ENCODE measurements at places on chromosomes 3 and 15.

DNA sequence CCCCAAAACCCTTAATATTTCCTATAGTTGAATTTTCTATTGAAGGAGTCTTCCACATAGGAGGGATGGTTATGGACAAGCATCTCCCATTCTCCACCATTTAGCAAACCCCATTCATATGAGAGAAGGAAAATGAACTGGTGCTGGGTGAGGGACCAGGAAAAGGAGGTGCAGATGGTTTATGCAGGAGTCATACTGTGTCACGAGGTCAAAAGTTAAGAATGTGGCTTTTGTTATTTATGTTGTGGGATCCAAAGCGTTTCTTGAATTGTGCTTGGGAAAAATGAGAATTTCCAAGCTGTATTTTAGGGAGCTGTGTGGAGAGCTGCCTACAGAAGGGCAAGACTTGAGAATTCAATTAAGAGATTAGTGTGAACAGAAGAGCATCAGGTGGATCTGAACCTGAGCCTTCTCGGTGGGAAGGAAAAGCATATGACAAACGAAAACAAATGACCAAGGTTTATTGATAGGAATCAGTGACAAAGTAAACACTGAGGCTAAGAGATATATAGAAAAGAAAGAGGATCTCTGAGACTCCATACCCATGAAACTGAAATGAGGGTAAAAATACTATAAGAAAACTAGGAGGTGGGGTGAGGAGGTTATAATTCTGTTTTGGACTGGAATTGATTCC, 473.3 kb upstream of the NR2F2 start:
- DNase-seq, result no peak

DNA sequence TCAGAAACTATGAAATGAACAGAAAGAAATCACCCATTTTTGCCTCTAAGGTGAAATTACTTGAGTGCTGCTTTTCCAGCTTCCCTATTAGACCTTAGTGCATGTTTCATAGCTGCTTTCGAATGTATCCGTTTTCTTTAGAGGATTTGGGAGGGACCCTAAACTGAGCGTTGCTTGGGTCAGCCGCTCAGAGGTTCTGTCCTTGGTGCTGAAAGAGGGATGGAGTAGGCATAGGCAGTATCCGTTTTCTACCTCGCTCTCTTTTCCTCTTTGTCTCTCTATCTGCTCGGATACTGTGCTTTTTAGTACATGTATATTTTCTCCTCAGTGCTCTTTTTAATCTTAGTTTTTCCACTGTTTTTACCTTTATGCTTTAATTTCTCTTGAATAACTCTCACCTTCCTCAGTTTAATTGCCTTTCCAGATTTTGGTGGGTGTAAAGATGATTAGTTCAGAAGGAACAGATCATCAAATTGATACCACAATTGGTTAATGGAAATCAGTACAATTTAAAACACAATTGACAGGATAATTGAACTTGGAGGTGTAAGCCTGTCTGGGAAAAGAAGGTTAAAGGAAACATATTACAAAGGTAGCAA, at the start of gene DRD3:
DRD3 (minus strand) TSS at position 283 of the 599 bp plus-strand sequence. CDS start 7,060 bp downstream, outside the sequence.
- DNase-seq, result no peak

DNA sequence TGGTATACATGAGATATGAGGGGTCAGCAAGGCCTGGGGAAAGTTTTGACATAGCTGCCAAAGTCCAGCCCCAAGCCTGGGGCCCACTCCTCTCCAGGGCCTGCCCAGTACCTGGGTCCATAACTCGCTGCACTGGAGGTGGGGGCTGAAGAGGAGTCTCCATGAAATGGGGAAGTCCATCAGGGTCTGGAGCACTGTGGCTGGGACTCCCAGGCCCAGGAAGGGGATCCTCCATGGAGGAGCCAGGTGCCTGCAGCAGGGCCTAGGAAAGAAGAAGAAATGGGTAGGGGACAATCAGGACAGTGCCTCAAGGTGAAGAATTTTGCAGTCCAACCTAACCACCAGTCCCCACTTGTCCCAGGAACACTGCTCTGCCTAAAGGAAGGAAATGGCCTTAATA, 8.2 kb downstream of the GORASP1 start:
- no peak for DNase-seq

DNA sequence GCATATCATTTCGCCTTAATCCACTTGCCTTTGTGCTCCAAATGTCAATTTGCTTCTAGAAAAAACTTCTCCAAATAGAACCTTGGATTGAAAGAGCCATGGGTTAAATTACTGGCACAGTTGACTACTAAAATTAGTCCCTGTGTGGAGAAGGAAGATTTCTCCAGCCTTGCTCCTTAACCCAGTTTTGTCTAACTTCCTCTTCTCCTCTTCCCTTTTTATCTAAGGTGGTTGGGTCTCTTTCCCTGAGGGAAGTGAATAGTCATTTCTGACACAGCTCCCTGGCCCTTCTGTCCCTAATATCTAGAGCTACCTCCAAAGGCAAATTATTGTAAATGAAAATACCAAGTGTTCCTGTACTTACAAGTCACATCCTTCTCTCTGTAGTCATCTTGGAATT, 527.9 kb upstream of the TBL1XR1 start:
- DNase-seq, result no peak

GRCh38 chr15:32979710-32980109, 214.8 kb downstream of the FMN1 start:
- DNase-seq, result no peak

DNA sequence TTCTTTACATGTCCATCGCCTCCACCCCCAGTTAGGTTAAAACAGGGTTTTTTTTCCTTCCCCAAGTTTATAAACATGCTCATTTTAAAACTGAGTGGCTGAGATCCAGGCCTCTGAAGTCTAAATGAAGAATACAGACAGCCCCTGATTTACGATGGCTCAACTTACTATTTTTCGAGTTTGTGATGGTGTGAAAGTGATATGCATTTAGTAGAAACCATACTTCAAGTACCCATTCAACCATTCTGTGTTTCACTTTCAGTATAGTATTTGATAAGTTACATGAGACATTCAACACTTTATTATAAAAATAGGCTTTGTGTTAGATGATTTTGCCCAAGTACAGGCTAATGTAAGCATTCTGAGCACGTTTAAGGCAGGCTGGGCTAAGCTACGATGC, 30.5 kb upstream of the GNB5 start:
- DNase-seq, result no peak

DNA sequence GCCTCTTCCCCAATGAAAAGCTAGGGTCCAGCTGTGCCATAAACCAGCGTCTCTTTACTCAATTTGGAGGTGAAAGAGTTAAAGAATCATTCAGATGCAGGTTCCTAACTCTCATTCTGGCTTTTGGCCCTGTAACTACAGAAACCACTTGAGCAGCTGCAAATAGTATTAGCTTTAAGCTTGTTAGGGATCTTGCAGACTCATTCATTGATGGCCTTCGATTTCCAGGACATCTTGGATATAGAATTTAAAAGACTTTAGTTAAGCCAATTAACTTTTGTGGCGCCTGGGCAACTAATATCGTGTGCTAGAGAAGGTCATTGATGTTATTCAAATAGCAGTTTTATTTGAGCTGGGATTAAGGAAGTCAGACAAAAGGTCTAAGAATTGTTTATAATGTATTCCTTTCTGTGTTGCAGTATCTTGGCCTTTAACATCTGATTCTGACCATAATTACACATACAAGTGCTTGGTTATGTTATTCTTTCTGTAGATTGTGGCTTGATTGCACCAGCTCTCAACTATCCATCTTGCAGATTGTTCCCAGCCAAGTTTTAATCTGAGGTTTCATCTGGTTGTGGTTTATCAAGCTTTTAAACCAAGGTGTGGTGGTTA, 185.3 kb downstream of the CACNA2D3 start:
- no peak for DNase-seq

- DNase-seq, result no peak
These were observed 150.5 kb upstream of the THBS1 start for GRCh38 chr15:39430389-39430788.

- DNase-seq, result no peak
These were observed 71.1 kb upstream of the IMPG2 start for GRCh38 chr3:101391413-101391950.

GRCh38 chr3:138439646-138440045, 5.2 kb downstream of the ESYT3 start:
- DNase-seq, result no peak

DNA sequence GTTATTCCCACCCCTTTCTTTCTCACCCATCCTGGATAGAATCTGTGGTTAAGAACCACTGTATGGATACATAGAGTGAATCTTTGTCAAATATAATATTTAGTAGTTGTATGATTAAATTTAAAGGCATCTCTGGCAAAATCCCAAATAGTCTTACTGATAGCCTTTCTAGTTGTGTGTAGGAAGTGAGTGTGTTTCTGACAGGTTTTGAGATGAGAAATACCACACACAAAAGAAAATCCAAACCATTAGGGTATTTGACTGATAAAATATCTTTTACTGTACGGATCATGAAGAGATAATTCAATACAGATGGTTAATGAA, 44.7 kb upstream of the PLCL2 start:
- no peak for DNase-seq

DNA sequence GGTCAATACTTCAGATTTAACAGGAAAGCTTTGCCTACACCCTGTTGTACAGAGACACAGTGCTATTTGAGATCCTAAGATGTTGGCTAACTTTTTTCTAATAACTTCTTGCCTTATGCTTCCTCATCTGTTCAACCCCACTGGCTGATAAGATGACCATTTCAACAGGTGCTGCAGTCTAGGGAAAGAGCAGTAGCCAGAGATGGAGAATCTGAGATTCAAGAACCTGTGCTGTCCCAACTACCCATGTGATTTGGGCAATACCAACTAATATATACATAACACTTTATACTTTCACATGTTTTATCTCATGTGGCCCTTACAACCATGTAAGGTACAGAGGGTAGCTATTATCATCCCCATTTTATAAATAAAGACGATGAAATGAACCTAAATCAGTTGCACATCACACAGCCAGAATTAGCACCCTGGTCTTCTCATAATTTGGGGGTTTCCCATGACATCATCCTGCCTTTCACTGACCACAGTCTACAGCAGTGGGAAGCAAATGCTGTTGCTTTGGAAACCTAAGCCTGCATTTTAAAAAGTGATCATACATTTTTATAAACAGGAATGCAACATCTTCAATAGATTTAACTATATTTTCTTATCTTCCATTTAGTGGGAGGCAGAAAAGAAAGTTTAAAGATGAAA, 9.7 kb downstream of the TTC23 start:
- no peak for DNase-seq

DNA sequence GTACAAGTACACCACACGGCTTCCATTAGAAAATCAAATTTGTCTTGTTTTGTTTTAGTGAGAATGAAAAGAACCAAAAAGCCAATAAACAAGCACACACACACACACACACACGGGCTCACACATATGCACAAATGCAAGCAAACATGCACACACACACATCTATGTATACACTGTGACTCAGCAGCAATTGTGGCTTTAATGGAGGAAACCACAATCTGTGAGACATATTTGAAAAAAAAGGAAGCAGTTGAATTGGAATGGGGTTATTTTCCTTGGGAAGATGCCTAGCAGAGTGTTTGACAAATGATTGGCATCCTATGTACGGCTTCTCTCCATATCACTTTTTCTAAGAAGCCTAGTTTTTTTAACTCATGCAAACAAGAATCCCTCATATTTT, 201.1 kb upstream of the ARRDC4 start:
- no peak for DNase-seq

GRCh38 chr15:49830391-49830790, 209.5 kb downstream of the DTWD1 start:
- DNase-seq, result no peak

DNA sequence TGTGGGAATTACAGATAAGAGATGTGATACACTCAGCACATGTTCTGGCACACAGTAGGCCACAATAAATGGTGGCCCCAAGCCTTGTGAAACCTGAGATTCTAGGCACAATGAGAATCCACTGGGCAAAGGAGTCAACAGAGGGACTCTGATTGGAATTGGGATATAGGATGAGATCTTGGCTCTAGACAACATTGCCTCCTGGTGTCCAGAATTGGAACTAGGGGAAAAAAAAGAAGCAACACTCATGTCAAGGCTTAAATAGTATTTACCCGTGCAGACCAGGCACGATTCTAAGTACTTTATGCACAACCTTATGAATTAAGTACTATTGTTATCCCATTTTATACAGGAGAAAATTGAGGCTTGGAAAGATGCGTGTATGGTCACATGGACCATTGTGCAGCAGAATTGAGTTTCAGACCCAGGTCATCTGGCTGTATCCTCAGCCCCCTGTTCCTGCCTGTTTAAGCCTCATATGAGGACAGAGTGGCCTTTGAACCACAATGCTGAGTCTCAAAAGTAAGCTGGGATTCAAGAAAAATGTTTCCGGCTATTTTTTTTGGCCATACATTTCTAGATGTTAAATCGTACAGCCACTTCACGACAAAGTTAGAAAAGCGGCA, 124.8 kb downstream of the SV2B start:
- DNase-seq, result no peak

GRCh38 chr15:51077221-51078153, 17.2 kb downstream of the TNFAIP8L3 start:
- no peak for DNase-seq

DNA sequence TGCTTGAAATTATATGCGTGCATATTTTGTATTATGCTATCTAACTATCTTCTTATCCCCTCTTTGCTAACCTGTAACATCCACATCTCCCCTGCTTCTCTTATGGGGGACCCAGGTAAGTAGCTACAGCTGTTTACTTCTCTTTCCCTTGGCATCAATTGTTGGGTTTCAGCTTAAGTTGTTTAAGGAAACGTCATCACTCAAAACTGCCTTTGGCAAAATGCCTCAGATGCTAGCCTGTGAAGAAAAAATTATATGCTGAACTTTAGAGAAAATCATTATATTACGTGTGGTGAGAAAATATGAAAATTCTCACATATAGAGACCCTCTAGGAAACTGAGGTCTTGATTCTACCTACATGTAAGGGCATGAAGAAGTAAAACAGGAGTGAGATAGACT, 447.0 kb upstream of the NECTIN3 start:
- DNase-seq, result no peak

GRCh38 chr3:70988111-70988510, 595.4 kb downstream of the FOXP1 start:
- no peak for DNase-seq

- DNase-seq, result no peak
These were observed 56.8 kb upstream of the IMPG2 start for GRCh38 chr3:101377209-101377608.

- no peak for DNase-seq
These were observed 13.3 kb downstream of the ABHD2 start for GRCh38 chr15:89101302-89102193.

GRCh38 chr3:151878465-151878864, 5.0 kb downstream of the SUCNR1 start:
- DNase-seq, result no peak

- no peak for DNase-seq
These were observed 451.4 kb upstream of the ATP10A start for GRCh38 chr15:26314577-26314976.

- no peak for DNase-seq
These were observed 40.3 kb downstream of the WNT5A start for GRCh38 chr3:55446850-55447249.
